ENCODE measurements at places on chromosomes 6 and 20. TPM values are rescaled to one million over a fixed set of nuclear protein-coding genes. Genes with fewer than 3 reads are reported as not detected.

- DNase-seq = no peak
Observed at GRCh38 chr6:1872649-1873131, 263.0 kb downstream of the FOXC1 start.

DNA sequence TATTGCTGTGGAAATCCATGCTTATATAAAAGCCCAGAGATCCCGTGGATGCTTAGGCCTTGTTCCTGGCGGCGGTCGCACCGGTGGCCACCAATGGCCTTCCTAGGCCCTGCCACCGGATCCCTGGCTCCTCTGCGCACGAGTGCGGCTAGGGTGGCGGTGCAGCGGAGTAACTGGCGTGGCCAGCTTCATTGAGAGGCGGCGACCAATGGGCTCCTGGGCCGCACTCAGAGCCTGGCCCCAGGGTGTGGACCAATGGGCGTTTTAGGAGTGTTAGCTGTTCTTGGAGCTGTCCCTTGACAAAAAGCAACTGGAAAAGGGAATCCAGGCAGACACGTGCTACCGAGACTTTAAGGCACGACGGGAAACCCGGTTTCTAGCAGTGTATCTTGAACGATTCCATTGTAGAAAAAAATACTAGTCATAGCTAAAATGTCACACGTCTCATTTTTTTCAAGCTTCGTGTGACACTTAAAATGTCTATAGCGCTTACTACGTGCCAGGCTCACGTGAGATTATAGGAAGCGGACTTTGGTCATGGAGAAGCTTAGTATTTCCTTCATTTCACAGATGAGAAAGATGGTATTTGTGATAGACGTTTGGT, 1.7 kb downstream of the AMD1 start:
- DNase-seq = peak; percentile 69

GRCh38 chr20:42957018-42957703, 232.5 kb downstream of the PTPRT start:
- no peak for DNase-seq

GRCh38 chr20:12317433-12317832, 399.7 kb downstream of the BTBD3 start:
- DNase-seq = no peak

DNA sequence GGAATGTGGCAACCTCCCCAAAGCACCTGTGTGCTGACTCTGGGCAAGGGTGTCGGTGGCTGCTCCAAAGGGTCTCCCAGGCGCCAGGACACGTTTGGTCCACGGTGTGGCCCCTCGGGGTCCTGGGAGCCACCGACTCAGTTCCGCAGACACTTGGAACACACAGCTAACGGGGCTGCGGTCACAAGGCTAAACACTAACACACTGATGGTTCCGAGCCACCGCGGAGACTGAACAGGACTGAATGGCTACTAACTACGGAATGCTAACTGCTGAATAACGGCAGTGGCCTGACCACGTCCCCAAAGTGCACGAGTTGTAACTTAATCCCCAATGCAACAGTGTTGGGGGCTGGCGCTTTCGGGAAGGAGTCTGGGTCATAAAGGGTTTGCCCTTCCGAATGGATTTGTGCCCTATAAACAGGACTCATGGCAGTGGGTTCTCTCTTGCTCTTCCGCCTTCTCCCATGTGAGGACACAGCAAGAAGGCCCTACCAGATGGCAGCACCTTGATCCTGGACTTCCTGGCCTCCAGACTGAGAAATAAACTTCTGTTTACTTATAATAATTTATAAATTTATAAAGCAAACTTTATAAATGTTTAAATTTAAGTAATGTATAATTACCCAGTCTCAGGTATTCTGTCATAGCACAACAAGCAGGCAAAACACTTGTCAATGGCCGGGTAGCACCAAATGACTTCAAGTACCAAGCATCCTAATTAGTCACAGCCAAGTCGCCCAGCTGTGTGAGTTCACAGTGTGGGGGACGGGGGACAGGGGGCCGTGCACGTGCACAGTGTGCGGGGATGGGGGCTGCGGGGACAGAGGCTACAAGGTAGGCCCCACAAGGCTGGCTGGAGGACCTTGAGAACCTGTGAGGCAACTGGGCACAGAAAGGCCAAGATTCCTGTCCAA, 2.3 kb upstream of the EEF1A2 start:
- DNase-seq = no peak

DNA sequence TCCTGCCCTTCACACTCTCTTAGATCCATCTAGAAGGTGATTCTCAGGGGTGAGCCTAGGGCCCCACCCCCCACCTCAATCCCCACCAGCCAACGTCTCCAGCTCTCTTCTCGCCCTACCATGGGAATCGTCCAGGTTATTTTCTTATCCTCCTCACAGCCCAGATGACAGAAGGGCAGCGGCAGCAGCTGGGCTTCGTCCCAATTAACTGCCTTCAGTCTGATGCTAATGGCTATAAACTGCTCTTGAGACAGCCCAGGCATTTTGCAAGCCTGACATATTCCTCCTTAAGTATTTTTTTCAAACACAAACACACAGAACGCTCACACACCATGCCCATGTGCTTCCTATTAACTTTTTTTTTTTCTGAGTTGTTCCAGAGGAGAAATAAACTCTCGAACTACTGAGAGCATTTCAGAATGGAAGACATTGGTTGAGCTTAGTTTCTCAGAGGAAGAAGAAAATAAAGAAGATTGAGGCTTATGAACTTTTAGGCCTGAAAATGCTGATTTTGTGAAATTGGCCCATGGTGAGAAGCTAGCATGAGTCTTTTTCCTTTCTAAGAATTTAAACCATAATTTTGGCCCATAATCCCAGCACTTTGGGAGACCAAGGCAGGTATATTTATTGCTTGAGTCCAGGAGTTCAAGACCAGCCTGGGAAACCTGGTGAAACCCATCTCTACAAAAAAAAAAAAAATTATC, 124.6 kb downstream of the EYA2 start:
- DNase-seq = no peak

GRCh38 chr6:146965110-146965689, 239.0 kb upstream of the STXBP5 start:
- no peak for DNase-seq

DNA sequence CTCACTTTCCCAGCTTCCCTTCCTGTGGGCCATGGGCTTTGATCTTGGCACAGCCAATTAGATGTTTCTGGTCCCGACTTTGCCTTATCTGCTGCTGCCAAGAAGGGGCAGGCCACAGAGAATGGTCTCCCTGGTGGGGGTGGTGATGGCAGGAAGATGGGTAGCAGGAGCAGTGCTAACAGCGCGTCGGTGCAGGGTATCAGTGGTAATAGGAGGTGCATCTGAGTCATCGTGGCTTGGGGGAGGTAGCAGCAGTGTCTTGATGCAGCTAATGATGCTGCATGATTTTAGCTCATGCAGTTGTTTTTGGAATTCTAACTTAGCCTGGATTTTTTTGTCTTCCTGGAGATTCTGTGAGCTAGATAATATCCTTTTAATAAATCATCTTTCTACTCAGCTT, 18.9 kb upstream of the MAS1 start:
- DNase-seq = no peak

DNA sequence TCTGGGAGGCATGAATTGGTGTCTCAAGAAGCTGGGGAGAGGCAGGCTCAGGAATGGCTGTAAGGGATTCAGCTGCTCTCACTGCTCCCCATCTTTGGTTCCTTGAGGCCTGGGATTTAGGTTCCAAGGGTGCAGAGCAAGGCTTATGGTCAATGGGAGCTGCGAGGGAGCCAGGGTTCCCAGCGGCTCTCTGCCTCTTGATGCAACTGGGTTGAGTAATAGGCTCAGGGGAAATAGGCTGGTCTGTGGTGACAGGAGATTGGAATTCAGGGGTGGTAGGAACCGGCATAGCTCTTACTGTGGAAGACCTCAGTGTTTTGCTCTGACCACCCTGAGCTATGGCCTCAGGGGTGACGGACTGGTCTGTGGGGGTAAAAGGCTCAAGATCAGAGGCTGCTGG, 13.0 kb upstream of the NRM start:
- DNase-seq = no peak

DNA sequence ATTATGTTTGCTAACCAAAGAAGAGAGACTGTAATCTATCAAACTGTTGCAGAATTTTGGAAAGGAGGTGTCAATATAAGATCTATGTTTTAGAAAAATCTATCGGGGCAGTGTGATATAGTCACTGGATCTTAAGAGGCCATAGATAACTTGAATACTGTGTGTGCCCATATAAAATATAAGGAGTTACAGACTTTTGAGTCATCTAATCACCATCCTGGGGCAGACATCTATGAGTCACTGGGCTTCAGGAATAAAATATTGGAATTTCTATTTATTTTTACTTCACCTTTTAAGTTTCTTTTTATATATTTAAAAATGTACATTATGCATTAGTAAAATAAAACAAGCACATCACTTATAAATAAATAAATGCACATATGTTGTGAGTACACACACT, 509.3 kb upstream of the MAN1A1 start:
- DNase-seq = no peak

- DNase-seq = no peak
Observed at GRCh38 chr20:37323985-37324384, 22.0 kb upstream of the SRC start.

- no peak for DNase-seq
Observed at GRCh38 chr6:134956032-134956431, 6.1 kb upstream of the ALDH8A1 start.

GRCh38 chr20:54566031-54566688, 90.8 kb downstream of the DOK5 start:
- DNase-seq = no peak

DNA sequence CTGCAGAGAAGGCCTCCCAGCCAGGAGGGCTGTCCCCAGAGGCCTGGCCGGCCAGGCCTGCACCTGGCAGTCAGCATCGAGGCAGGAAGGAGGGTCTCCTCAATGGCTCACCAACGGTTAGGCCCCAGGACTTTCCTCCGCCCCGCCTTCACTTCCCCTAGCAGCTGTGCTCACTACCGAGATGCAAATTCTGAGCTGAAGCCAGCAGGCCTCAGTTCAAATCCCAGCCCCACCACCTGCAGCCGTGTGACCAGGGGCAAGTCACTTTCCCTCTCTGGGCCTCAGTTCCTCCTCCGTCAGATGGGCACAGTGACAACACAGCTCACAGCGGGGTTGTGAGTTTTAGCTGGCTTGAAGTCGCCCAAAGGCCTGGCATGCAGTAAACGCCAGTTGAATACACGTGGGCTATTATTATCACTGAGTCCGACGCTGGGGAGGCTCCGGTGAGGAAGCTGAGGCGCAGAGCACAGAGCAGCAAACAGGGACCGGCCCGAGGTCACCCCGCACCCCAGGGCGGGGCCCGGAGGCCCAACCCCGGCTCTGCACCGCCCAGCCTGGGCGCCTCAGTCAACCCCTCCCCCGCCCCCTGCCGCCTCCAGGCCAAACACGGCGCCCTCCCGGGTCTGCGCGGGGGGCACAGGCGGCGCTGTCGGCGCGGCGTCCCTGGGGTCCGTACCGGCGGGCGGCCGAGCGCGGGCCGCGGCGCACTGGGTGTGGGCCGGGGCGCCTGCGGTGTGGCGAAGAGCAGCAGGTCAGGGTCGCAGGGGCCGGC, 671 bp downstream of the E2F1 start:
- DNase-seq = peak; percentile 60

GRCh38 chr6:135229996-135230395, 48.9 kb downstream of the MYB start:
- DNase-seq = no peak

DNA sequence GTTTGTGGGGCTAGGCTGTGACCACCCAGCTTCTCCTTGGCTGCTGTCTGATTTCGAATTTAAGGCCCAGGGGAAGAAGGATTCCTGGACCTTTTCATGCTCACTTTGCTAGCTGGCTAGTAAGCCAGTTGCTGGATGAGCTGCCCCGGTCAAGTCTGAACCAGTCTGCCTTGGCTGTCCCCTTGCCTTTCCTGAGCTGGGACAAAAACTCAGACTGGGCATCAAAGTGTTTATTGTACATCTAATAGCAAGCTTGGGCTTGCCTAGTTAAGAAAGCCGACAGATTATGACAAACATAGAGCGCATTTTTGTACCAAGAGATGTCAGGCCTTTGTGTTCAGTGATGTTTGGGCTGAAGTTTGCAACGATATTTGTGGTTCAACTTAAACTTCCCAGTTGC, 750 bp upstream of the PAK5 start:
- no peak for DNase-seq

DNA sequence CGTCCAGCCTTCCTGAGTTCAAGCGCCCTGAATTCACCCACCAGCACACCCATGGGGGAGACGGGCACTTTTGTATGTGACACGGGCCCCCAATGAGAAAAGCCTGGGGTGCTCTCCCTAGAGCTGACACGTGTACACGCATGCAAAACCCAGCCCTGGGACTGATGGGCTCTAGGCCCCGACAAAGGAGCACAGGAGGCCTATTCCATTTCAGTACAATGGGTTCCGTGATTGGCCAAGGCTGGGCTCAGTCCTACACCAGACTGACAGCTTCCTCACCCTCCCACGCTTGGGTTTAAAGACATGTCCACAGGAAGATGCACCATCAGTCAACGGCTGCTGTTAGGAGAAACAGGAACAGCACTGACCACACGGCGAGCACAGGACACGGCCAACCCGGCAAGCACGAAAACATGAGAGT, 8.8 kb downstream of the ZBTB46 start:
- no peak for DNase-seq

DNA sequence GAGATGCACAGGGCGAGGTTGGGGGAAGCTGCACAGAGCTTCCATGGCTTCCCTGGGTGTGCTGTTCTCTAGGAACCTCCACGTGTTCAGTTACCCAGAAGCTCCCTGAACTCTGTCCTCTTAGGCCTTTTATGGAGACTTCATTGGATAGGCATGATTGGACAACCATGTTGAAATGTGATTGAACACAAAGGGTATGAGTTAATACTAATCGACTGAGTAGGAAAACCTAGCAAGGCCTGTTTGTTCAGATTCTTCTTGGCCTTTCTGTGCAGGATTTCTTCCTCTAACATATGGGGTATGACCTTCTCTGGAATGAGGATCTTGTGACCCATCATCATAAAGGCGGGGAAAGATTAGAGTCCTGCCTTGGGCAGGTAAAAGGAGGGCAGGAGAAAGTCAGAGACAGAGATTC, 70.7 kb upstream of the SMIM29 start:
- no peak for DNase-seq

COL10A1 gene
- not detected for total RNA-seq

ZBTB12 gene
- total RNA-seq = 0.77 TPM

RBM38 gene
- 217 TPM for total RNA-seq

SUMO4 gene
- total RNA-seq = 4.8 TPM

PLG gene
- total RNA-seq = not detected

NKAPL gene
- not detected for total RNA-seq

C20orf141 gene
- total RNA-seq = not detected

SIRPD gene
- total RNA-seq = not detected

TNF gene
- 60.8 TPM for total RNA-seq

CLPSL1 gene
- total RNA-seq = not detected

RIMS1 gene
- not detected for total RNA-seq

GCLC gene
- 39.2 TPM for total RNA-seq

PTCRA gene
- not detected for total RNA-seq

SLC22A3 gene
- total RNA-seq = not detected

SIM1 gene
- total RNA-seq = not detected
